Anterior cingulate cortex (tissue), 58 donors: ENCODE measurements at places on chromosomes 2 and 18.

DNA sequence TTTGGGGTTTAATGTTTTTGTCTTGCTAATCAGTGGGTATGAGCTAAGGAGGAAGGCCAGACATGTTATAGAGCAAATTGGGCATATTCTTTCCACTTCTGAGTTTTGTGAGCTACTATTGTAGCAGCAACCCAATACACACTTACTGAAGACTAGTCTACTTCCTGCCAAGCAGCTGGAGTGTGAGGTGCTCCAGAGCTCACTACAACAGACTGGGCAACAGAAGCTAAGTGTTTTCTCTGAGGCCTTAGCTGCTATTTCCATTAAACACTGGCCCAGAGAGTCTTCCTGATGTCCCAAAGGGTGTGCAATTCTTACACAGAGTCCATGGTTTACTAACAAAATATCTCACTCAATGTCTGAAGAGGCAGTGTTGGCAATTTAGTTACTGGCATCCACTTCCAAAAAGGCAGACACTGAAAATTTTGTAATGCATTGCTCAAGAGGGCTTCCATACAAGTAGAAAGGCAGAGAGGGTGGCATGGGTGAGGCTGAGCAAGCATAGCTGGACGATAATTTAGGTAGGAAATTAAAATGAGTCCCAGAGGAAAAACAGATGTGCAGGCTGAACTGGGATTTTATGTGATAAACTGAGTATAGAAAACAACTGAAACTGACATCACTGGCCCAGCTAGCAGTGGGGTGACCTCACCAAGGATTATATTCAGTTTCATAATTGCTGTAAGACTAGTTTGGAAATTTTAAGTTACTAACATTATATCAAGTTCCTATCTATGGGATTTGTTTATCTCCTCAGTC, 68.6 kb downstream of the ZC3H6 start:
- no peak for DNase-seq

DNA sequence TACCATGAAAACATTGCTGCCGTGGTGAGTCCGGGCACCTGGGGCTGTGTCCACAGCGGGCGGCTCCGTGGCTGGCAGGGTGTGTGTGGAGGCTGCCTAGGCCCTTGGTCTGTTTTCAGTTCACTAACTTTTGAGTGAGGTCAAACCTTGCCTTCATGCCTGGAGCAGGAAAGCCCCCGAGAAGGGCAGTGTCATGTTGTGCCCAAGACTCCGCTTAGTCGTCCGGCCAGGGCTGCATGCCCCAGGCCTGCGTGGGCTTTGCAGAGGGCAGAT, 24.1 kb downstream of the MAL start:
- no peak for DNase-seq

- DNase-seq, result no peak
Measured at GRCh38 chr18:58320907-58321561, 277.0 kb downstream of the NEDD4L start.

DNA sequence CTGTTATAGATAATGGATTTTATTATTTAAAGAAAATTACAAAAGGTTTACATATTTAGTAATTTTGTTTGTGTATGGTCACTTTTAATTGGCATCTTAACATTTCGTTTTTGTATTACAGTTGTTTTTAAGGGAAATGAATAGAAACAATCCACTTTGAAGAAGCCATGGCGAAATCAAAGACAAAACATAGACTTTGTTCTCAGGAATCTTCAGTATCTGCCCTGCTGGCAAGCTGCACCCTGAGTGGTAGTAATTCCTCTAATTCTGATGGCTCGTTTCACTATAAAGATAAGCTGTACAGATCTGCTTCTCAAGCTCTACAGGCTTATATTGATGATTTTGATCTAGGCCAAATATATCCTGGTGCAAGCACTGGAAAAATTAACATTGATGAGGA, 2.7 kb downstream of the C18orf54 start:
- no peak for DNase-seq

GRCh38 chr18:56224669-56225561, 413.5 kb downstream of the TXNL1 start:
- DNase-seq, result no peak

GRCh38 chr2:36530178-36530982, 67.6 kb downstream of the FEZ2 start:
- no peak for DNase-seq

DNA sequence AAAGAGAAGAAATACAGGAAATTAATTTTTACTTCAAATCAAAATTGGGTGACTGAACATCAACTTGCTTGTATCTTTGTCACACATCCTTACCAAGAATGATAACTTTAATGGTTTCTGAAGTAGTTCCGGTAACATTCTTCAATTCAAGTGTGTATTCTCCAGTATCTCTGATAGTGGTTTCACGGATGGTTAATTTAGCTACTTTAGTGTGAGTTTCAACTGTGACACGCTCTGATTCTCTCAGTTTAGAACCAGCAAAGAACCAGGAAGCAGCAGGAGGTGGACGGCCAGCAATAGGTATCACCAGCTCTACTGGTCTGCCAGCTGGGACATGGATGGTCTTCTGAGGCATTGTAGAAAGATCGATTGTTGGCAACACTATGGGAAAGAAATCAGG, 62.3 kb downstream of the PLEKHA3 start:
- DNase-seq, result no peak

DNA sequence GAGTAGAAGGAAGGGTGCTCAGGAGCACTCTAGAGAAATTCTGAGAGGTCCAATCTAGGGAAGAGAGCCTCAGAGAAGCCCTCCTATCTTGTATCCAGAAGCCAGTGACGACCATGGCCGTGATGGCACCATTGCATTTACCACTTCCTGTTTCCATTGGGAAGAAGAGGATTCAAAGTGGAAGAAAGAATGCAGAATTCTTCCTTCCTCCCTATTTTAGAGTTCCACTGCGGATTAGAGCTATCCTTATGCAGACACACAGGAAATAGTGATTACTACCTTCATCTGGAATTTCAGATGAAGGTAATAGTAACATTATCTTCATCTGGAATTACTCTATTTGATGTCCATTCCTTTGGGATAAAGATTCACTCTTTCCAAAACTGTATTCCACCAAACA, 45.6 kb upstream of the PCBP1 start:
- DNase-seq, result no peak

- no peak for DNase-seq
Measured at GRCh38 chr2:17476830-17477229, 41.4 kb downstream of the RAD51AP2 start.

DNA sequence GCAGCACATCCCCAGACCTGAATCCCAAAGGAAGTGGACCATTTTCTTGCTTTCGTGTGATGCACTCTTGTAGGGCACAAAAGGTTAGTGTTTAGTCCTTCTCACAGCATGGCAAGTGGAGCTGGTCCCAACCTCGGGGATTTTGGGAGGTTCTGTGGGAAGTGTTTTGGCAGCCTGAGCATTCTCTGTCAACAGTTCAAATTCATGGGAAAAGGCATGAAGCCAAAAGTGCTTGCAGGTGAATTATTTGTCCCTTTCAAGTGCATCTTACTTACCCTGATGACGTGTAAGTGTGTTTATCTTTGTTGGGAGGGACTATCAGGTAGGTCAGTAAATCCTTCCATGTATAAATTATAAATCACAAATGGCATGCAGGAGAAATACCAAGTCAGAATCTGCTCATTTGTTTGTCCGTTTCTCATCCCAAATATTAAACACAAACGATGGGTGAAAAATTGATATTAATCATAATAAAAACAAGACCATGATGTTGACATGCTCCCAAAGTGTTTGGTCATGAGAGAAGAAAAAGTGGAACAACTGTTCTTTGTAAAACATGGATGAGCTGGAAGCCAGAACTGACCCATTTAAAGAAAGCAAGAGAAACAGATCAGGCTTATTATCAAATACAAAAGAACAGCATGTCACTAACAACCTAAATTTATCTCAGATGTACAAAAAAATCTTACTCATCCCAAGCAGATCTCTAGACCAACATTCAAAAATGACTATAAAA, 57.6 kb downstream of the EPHA4 start:
- no peak for DNase-seq

DNA sequence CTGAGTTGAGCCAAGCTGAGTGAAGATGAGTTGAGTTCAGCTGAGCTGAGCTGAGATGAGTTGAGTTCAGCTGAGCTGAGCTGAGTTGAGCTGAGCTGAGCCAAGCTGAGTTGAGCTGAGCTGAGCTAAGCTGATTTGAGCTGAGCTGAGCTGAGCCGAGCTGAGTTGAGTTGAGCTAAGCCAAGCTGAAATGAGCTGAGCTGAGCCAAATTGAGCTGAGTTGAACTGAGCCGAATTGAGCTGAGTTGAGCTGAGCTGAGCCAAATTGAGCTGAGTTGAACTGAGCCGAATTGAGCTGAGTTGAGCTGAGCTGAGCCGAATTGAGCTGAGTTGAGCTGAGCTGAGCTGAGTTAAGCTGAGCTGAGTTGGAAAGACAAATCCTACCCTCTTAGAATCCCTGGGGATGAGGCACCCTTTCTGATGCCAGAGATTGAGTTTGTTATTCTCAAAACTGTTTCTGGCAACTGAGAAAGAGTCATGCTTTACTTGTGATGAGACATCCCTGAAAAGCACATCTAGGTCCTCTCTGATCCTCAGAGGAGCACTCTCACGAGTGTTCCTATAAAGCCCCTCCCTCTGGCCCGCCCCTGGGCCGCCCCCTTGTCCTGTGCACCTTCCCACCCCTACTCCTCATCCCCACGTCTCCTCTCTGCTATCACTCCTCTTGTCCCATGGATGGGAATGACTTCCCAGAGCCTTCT, 116.5 kb downstream of the MCFD2 start:
- DNase-seq, result no peak

DNA sequence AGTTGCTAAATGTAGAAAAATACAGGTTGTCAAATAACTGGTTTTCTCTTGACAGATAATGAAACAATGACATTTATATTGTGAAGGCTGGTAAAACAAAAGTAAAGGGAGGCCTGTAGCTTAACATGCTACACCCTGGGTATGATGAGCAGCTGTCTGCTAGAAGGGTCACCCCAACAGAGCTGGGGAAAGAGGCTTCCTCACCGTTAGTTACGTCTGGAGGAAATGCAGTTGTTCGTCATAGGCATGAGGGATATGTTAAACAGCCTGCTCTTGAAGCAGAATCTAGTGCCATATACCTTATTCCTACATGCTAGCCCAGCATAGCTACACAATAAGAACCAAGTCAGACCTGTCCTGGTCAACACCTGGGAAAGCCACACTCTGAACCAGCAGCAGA, 49.9 kb downstream of the LPIN2 start:
- DNase-seq, result no peak

DNA sequence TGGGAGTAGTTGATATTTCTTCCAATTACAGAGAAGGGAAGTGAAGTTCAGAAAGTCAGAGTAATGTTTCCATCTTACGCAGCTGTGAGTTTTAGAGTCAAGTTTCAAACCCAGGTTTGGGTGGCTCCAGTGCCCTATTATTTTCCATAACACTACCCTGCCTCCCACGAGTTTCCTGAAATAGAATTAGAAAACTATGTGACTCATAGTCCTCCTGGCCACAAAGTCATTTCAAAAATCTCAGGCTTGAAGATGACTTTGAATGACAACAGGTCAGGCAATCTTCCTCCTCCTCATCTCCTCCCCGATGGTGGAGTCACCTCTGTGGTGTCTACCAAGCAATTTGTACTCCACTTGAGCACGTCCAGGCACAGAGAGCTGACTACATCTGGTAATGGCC, 212.3 kb upstream of the TRIB2 start:
- no peak for DNase-seq

- DNase-seq, result no peak
Measured at GRCh38 chr2:239017491-239018098, 169.7 kb downstream of the TWIST2 start.

DNA sequence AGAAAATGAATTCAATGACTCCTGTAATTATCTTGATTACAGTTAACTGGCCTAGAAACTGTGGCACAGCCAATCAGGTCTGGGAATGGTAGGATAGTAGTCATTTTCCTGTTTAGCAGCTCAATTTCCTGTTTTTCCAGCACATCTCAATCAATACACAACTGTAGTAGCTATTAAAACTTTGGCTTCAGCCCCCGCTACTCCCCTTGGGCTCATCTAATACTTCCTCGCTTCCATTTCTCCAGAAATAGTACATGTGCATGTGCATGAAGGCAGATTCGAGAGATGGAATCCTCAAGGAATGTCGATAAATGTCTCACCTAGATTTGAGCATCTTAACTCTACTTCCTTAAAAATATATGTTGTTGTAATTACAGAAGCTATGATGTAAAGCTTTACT, 9.7 kb downstream of the COBLL1 start:
- DNase-seq, result no peak

- peak; percentile 35 for DNase-seq
Measured at GRCh38 chr2:12769492-12770105, 52.9 kb downstream of the TRIB2 start.

DNA sequence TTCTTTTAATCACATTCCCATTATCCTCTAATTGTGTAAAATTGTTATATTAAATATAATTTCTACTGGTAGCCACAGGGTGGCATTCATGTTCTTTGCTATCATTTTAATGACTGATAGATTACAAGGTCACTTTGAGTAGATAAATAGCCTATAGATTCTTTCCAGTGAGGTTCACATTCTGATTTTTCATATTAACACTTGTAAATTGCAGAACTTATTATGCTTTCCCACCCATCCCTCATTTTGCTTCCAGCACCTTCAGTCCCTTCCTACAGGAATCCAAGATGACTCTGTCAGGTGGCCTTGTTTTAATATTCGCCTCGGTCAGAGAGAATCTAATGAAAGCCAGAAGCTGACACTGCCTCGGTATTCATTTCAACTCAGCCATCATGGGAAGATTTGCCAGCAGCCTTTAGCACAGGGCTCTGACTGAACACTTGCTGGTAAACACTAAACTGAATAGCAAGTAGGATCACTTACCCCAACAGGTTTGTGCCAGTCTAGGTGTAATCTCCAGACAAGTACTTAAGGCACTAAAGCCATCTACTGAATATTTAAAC, 101.2 kb upstream of the FSHR start:
- no peak for DNase-seq

DNA sequence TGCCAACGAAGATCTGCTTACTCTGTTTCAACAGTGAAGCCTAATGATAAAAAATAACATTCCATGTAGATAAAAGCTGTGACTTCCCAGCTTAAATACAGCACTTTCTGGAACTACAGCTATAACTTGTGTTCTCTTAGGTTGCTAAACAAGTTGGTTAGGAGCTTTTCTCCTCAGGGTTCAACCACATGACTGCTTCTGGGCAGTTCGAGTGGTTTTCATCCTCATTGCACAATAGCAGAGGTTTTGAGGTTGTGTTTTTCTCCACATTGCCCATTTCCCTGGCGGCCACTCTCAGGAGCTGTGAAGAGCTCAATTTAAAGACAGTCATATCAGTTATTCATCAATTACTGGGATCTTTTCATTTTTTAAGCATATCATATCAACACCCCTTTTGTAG, 102.2 kb upstream of the CYP1B1 start:
- no peak for DNase-seq

DNA sequence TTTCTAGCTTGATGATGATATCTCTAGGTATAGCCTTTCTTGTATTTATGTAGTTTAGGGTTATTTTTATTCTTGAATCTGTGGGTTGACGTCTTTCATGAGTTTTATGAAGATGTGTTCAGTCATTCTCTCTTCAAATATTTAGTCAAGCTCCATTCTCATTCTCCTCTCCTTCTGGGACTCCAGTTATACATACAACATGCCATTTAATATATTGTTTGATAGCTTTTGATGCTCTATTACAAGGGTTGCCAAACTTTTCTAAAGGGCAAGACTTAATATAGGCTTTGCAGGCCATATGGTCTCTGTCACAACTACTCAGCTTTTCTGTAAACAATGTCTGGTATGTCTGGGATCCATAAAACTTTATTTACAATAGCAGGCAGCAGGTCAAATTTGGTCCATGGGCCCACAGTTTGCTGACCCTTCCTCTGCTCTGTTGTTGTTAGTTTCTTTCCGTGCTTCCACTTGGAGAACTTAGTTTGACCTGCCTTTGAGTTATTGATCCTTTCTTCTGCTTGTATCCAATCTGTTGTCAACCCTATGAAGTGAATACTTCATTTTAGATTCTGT, 40.6 kb upstream of the GPAT2 start:
- DNase-seq, result no peak
